ENCODE measurements at places on chromosomes 11 and 22.
A peak's percentile ranks its signal among the peaks of the same experiment; 100 is the strongest.

- no peak for DNase-seq
Measured at GRCh38 chr22:21766691-21767462, 31.3 kb upstream of the YPEL1 start.

DNA sequence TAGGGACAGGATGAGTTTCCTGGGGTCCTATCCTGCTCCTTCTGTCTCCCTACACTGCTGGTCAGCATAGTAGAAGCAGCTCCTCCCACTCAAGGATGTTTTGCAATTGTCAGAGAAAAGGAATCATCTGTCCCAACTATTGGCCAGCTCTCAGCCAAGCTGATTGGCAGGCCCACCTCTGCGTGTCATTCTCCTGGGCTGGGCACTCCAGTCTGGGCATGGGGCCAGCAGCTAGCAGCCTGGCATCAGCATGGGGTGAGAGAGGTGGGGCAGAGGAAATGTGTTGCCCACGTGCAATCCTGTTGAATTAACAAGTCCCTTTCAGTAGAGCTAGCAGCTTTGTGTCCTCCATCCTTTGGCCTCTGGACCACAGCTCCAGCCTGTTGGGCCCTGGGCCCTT lies 14.1 kb downstream of the ANKK1 start:
- no peak for DNase-seq

- no peak for DNase-seq
Measured at GRCh38 chr11:32616903-32617302, 33.3 kb downstream of the EIF3M start.

- DNase-seq: no peak
Measured at GRCh38 chr11:120522736-120523135, 11.2 kb downstream of the GRIK4 start.

DNA sequence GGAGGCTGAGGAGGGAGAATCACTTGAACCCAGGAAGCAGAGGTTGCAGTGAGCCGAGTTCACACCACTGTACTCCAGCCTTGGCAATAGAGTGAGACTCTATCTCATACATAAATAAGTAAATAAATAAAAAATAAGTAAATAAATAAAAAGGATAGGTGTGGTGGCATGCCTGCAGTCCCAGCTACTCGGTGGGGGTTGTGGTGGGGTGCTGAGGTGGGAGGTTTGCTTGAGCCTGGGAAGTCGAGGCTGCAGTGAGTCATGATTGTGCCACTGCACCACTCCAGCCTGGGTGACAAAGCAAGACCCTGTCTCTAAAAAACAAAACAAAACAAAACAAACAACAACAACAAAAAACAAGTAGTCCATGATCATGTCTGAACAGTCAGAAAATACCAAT lies 3.1 kb downstream of the LARGE2 start:
- no peak for DNase-seq

- DNase-seq: no peak
Measured at GRCh38 chr22:21451545-21452520, 15.4 kb upstream of the TMEM191C start.

- peak; percentile 26 for DNase-seq
Measured at GRCh38 chr22:22928666-22929380, 41.2 kb downstream of the IGLL5 start.

DNA sequence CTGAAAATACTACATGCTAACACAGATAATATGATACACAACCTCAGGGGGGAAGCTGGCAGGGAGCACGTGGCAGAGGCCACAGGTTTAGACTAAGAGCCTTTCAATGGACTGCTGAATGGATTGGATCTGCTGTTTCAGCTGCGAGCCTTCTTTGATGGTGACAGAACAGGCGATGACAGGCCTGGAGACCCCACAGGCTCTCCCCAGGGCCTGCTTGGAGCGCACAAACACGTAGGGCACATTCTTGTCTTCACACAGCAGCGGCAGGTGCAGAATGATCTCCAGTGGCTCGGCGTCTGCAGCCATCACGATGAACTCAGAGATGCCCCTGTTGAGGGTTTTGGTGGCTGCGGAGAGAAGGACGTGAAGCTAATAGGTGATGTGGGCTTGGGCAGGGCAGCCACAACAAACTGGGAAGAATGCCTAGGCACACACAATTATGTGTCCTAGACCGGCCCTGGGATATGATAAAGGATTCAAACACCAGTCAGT lies 13.8 kb downstream of the SNU13 start:
- DNase-seq: no peak

- DNase-seq: no peak
Measured at GRCh38 chr22:22098457-22099193, 116.0 kb upstream of the TOP3B start.

DNA sequence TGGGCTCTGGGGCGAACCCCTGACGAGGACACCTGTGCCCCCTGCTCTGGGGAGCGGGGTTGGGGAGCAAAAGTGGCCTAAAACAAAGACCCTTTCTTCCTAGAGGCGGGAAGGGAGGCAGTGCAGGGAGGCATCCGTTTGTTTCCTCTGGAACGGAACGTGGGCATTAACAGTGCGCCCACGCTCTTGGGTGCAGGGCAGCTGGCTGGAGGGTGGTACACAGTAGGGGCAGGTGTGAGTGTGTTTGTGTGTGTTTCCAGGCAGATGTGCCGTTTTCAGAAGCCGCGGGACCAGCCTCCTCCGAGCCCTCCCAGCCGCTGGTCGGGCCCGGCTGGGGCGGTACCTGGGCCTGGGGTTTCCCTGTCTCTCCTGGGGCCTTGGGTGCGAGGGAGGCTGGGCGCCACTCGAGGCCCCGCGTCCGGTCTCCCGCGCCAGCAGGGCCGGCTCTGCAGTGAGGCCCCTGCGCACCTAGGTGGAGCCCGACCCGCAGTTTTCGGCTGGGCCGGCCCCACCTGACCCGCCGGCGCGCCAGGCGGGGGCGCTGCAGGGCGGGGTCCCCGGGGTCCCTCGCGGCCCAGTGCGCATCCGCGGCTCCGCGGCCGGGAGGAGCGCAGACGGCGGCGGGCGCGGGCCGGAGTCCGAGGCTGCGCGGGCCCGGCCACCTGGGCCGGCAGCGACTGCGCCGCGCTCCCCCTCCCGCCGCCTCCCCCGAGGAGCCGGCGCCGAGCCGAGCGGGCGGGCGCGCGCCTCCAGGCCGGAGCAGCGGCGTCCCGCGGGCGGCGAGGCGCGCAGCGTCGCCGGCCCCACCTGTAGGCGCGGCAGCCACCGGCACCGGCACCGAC lies 1252.7 kb downstream of the BRD1 start:
- peak; percentile 17 for DNase-seq

- DNase-seq: no peak
Measured at GRCh38 chr11:60934790-60935605, 10.7 kb downstream of the TMEM132A start.

Measured in iris pigment epithelial cell (primary cell).